Fibroblast of the aortic adventitia (primary cell): ENCODE measurements at places on chromosomes 6 and 20. TPM values are rescaled to one million over a fixed set of nuclear protein-coding genes. Genes with fewer than 3 reads are reported as not detected.

GRCh38 chr6:37903351-37904340, 84.1 kb downstream of the ZFAND3 start:
- no peak for DNase-seq

Gene TRIM38
- 12.0 and 35.3 TPM in 2 replicates for total RNA-seq

Gene C6orf132
- 0.63 and 1.4 TPM in 2 replicates for total RNA-seq

Gene PTCHD4
- 5.2 and 9.8 TPM in 2 replicates for total RNA-seq

DNA sequence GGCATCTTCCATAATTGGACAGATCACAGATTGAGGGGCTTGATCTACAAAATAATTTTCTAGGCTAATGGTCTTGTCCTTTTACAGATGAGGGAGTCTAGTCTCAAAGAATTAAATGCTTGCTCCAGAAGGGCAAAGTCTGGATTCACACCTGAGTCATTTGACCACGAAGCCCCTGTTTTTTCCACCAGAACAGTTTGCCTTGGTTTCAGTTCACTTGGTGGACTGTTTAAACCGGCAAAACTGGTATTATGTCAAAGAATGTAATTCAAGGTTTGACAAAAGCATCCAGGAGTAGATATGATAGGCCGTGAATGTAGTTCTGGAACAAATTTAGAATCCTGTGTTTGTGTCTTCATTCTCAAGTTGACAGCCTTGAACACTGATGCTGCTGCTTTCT, 3.3 kb downstream of the MYO6 start:
- DNase-seq: no peak

- no peak for DNase-seq
Measured at GRCh38 chr20:9903048-9903655, 64.3 kb upstream of the PAK5 start.

Gene LPA
- not detected in 2 replicates for total RNA-seq

GRCh38 chr20:20480689-20481088, 112.8 kb downstream of the INSM1 start:
- DNase-seq: peak; percentile 80

DNA sequence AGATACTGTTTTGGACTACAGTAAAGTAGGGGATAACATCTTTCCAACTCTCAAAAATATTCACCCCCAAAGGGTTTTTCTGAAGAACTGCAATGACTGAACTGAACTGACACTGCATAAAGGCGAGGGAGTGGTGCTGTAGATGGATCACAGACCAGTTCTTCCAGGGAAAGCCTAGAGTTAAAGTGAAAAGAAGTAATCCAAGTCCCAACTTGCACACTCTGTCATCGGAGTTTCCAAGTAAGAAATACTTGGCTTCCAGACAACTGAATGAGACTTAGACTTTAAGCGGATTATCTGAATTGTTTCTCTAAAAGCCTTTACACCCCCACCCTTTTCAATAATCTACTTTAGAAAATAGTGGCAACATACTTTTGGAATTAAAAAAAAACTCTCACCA, 134.1 kb upstream of the PREP start:
- no peak for DNase-seq

Gene PHACTR3
- not detected in 2 replicates for total RNA-seq

DNA sequence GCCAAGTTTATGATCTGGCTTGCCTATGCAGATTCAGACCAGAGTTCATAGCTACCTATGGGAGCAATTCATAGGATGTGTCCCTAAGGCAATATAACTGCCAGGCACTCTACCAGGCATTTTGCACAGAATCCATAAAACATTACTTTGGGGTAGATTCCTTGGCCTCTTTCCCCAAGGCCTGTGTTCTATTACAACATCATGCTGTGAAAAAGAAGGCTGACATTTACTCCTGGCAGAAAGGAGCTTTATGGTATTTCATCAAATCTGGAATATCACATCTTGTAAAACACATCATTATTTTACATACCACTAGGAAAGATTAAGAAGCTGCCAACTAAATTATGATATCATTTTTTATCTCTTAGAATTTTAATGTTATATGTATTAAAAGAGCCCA, 287.0 kb upstream of the MARCKS start:
- DNase-seq: peak; percentile 77

DNA sequence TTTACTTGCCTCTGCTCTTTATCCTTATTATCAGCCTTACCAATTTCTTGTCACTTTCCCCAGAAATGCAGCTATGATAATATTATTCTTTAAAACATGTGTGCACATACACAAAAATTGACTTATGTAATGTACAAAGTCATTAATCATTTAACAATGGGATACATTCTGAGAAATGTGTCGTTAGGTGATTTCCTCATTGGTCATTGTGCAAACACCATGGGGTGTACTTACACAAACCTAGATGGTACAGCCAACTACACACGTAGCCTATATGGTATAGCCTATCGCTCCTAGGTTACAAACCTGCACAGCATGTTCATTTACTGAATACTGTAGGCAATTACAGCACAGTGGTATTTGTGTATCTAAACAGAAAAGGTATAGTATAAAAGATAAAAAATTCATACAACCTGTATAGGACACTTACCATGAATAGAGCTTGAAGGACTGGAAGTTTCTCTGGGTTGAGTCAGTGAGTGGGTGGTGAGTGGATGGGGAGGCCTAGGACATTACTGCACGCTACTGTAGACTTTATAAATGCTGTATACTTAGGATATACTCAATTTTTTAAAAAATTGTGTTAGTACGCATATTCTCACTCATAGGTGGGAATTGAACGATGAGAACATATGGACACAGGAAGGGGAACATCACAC, 56.9 kb downstream of the HIVEP1 start:
- no peak for DNase-seq

DNA sequence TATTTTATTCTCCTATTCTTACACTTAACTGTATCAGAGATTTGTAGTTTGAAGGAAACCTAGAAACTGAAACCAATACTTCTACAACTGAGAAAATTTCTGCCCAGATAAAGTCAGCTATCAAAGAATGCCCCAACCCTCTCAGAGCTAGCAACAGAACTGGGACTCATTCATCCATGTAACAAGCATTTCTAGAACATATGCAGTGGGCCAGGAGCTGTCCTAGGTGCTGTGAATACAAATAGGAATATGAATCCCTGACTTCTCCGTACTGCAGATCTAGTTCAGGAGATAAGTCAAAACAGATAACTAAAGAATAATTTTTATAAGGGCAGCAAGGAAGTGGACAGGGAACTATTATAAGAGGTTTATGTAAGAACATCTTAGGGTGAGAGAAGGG, 654.1 kb upstream of the NOX3 start:
- peak; percentile 2 for DNase-seq

GRCh38 chr6:107355659-107356058, 103.7 kb downstream of the PDSS2 start:
- no peak for DNase-seq

DNA sequence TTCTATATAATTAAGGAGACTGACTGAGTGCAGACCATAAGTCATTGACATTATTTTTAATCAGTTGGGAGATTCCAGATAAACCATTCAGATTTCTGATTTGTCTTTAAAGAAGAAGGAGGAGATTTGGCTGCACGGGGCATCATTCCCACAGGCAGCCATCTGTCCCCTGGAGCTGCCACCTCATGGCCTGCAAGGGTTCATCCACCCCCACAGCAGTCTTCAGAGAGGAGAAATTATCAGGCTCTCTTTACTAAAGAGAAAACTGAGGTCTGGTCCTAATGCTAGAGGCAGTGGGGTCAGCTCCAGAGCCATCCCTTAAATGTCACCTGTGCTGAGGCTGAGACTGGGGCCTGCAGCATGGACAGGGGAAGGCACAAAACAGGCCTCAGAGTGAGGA, 501.3 kb upstream of the SULF2 start:
- no peak for DNase-seq

- no peak for DNase-seq
Measured at GRCh38 chr20:23607497-23608245, 2.0 kb upstream of the CST9 start.

- peak; percentile 86 for DNase-seq
Measured at GRCh38 chr6:56292505-56293181, 45.3 kb upstream of the COL21A1 start.

- peak; percentile 43 for DNase-seq
Measured at GRCh38 chr6:24991810-24992467, 56.2 kb upstream of the RIPOR2 start.

Gene PLCB1
- 39.2 and 46.5 TPM in 2 replicates for total RNA-seq

DNA sequence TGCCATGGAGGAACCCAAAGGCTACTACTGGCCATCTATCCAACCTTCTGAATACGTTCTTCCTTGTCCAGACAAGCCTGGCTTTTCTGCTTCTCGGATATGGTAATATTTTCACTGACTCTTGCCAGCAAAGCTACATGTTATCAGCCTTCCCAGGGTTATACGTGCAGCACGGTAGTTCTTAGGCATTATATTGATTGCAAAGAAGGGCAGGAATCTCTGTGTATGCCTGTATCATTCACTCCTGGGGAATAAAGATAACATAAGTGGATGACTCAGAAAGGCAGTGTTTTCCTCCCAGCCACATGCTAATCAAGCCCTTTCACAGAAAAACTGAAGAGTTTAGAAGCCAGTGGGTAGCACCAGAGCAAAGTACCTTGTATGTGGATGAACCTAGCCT, 98.7 kb downstream of the ADGRG6 start:
- DNase-seq: peak; percentile 52

GRCh38 chr6:11714798-11715285, 63.8 kb downstream of the ADTRP start:
- no peak for DNase-seq

- DNase-seq: no peak
Measured at GRCh38 chr6:97689078-97689754, 406.2 kb upstream of the MMS22L start.

Gene ULBP1
- total RNA-seq: 0.65 and 1.7 TPM in 2 replicates

DNA sequence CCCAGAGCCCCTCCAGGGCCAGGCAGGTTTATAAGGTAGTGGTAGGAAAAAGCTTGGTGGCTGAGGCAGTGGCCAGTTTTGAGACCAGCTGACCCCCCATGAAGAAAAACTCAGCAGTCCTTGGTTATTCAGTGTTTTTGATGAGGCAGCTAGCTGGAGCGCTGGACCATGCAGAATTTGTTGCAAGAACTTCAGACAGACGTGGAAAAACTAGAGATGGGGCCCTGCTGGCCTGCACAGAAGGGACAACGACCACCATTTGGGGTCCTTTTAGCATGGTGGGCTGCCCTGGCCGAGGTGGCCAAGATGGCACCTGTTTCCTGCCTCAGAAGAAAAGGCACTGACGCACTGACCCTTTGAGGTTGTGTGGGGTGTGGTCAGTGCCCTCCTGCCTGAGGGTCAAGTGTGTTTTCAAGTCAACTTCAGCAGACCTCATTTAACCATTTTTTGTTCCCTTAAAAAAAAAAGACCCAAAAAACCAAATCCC, 2.7 kb downstream of the RPS21 start:
- DNase-seq: no peak

DNA sequence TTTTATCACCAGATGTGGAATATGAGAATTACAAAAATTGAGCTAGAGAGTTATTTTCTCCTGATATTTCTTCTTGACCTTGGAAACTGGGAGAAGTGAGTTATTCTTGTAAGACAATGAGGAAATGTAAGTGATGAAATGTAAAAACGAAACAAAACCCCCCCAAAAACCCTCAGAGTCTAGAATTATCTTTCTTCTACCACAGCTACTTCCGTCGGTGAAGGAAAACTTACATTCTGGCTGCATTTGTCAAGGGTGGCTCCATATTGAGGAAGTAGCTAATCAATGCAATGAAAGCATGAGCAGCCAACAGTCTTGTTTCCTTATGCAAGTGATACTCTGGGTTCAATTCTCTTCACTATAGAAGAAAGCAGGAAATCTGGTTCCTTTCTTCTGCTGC, 661.7 kb upstream of the CITED2 start:
- no peak for DNase-seq

GRCh38 chr6:135310291-135310690, 129.2 kb downstream of the MYB start:
- no peak for DNase-seq

Gene ADGRB3
- total RNA-seq: 0.33 and 1.4 TPM in 2 replicates

DNA sequence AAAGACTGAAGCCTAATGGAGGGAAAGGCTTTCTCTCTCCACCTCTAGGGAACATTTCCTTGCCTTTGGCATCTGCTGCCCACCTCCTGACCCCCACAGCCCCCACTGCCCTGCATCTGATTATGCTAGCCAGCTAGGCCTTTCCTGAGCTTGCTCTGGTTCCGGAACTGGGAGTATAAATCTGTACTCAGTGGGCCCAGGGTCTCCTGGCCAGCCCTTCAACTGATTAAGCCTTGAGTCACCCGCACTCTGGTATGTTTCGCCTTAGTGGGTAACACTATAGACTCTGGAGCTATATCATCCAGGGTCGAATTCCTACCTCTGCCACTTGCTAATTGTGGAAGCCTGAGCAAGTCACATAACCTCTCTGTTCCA, 45.6 kb upstream of the RIPOR2 start:
- no peak for DNase-seq

GRCh38 chr6:46956409-46956808, 34.7 kb upstream of the ADGRF5 start:
- DNase-seq: no peak

GRCh38 chr6:22448291-22448711, 121.1 kb upstream of the HDGFL1 start:
- DNase-seq: peak; percentile 58

DNA sequence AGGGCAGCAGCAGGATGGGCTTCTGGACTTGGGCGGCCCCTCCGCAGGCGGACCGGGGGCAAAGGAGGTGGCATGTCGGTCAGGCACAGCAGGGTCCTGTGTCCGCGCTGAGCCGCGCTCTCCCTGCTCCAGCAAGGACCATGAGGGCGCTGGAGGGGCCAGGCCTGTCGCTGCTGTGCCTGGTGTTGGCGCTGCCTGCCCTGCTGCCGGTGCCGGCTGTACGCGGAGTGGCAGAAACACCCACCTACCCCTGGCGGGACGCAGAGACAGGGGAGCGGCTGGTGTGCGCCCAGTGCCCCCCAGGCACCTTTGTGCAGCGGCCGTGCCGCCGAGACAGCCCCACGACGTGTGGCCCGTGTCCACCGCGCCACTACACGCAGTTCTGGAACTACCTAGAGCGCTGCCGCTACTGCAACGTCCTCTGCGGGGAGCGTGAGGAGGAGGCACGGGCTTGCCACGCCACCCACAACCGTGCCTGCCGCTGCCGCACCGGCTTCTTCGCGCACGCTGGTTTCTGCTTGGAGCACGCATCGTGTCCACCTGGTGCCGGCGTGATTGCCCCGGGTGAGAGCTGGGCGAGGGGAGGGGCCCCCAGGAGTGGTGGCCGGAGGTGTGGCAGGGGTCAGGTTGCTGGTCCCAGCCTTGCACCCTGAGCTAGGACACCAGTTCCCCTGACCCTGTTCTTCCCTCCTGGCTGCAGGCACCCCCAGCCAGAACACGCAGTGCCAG, at the start of gene TNFRSF6B:
TNFRSF6B (plus strand) TSS at position 25 of the 729 bp plus-strand sequence; CDS start at position 141, 116 bp downstream.
- no peak for DNase-seq

Gene RSPO3
- 2.5 and 7.9 TPM in 2 replicates for total RNA-seq

- peak; percentile 88 for DNase-seq
Measured at GRCh38 chr6:35596448-35597442, 84.0 kb upstream of the TULP1 start.

DNA sequence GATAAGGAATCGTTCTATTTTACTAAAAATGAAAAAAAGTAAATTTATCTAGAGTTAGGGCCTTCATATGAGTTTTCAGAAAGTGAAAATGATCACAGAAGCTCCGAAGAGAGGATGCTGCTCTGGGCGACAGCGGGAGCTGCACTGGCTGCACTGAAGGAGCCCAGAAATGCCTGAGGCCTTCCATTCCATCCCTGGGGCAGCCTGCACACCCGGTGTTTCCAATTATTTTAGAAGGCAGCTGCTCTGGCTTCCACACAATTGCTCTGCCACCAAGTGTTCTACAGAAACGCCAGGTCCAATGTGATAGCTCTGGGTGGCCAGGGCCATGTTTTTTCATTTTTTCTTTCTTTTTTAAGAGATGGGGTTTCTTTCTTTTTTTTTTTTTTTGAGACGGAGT, 3.6 kb downstream of the DTNBP1 start:
- no peak for DNase-seq
